ENCODE measurements at places on chromosomes 3 and 15. TPM values are rescaled to one million over a fixed set of nuclear protein-coding genes. Genes with fewer than 3 reads are reported as not detected.

DUOX2 gene
- not detected for total RNA-seq

ACOX2 gene
- 70.7 TPM for total RNA-seq

CLDN11 gene
- total RNA-seq: 1.6 TPM

ETFA gene
- total RNA-seq: 208 TPM

NEK11 gene
- 0.72 TPM for total RNA-seq

DNA sequence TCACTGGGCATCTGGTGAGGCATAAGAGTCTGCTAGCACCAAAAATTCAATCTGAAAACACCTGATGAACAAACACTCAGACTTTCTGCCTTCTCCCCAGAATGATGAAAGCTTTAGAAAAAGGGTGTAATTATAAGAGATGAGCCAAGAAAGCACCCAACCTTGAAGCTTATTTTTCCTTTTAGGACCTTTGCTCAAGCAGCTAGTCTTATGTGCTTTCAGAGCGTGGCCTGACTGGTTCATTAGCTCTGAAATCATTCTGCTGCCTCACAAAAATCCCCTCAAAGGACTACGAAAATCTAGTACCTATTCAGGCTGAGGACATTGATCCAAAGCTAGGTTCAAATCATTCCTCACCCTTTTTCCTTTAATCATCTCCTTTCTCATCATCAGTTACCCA is 662.3 kb downstream of the MAGI1 start:
- no peak for DNase-seq

GRCh38 chr3:107432646-107433045 is 55.4 kb downstream of the CCDC54 start:
- no peak for DNase-seq

GRCh38 chr3:50642382-50642781 is 25.4 kb downstream of the MAPKAPK3 start:
- DNase-seq: no peak

DNA sequence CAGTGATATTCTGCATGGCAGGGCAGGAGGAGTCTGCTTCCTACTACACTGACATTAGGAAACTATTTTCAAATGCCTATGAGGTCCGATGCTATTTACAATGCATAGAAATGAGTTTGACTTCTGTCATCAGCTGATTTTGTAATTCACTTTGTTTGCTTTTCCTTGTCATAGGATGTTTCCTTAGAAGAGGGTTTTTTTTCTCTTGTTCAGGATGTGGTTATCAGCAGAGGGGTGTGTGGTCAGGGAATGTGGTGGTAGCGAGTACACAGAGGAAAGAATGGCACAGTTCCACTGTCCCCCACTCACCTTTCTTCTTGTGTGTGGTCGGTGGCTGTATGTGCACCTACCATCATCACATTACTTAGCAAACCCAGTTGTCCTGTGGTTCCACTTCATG is 231.5 kb downstream of the LRTM1 start:
- DNase-seq: no peak

GRCh38 chr3:23748398-23749110 is 57.2 kb upstream of the UBE2E1 start:
- no peak for DNase-seq

GRCh38 chr3:62758296-62759066 is 116.7 kb downstream of the CADPS start:
- no peak for DNase-seq

DNA sequence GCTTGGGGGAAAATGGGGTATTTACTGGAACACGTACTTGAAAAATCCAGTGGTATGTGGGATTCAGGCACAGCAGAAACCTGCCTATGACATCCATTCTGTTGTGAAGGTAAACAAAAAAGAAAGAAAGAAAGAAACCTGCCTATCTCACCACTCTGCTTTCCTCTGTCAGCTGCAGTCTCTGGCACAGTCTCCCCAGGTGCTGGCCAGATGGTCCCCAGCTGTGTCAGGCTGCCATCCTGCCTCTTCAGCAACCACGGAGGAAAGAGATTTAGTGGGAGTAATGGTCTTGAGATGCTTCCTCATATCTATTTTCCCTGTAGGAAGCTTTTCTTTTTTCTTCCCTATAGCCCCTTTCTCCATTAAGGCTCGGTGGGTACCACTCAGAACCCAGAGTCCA is 2.5 kb upstream of the PXYLP1 start:
- DNase-seq: no peak

GRCh38 chr3:153026026-153026425 is 136.0 kb upstream of the RAP2B start:
- DNase-seq: no peak

DNA sequence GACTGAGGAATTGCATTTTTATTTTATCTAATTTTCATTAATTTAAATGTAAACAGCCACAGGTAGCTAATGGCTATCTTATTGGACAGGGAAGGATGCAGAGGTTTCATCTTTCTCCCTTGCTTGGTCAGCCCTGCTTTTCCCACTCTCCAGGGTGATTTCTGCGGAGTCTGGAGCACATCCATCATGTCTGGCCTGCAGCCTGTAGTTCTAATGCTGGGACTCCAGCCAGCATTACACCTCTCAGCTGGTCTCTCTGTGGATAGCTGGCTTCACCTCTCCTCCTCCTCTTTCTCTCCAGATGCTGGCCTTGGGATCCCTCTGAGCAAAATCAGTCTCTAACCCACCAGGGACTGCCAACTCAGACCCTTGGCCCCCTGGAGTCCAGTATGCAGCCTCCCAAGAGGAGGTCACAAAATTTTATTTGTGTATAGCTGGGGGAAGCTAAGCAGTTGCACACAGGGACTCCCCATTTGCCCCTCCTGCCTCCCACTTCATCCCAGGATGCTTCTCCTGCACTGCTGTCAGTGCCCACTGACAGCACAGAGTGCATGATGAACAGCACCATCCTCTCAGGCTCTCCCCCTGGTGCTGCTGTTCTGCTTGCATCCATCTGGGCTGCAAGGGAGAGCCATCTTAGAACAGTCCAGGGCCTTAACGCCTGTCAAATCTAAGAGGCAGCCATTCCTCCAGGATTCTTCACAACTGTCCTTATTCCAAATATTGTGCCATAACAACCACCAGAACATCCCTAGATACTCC is 1.7 kb downstream of the BFSP2 start:
- DNase-seq: no peak

DNA sequence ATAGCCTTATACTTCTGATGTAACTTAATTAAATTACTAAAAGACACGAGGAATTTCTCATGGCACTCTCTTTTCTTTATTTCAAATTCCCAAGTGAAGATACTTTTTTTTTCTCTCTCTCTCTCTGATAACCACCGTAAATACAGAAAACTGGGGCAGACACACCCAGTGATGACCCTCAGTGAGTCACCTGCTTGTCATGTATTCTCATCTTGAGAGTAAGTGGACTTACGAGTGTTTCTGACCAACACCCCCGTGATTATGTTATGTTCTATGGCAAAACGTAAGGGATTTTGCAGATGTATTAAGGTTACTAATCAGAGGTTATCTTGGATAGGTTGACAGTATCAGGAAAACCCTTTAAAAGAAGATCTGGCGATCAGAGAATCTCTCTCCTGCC is 348.8 kb upstream of the ZNF717 start:
- no peak for DNase-seq
